ENCODE measurements at places on chromosomes 1 and 21.

- DNase-seq, result no peak
Measured at GRCh38 chr1:14857436-14858195, 259.1 kb downstream of the KAZN start.

DNA sequence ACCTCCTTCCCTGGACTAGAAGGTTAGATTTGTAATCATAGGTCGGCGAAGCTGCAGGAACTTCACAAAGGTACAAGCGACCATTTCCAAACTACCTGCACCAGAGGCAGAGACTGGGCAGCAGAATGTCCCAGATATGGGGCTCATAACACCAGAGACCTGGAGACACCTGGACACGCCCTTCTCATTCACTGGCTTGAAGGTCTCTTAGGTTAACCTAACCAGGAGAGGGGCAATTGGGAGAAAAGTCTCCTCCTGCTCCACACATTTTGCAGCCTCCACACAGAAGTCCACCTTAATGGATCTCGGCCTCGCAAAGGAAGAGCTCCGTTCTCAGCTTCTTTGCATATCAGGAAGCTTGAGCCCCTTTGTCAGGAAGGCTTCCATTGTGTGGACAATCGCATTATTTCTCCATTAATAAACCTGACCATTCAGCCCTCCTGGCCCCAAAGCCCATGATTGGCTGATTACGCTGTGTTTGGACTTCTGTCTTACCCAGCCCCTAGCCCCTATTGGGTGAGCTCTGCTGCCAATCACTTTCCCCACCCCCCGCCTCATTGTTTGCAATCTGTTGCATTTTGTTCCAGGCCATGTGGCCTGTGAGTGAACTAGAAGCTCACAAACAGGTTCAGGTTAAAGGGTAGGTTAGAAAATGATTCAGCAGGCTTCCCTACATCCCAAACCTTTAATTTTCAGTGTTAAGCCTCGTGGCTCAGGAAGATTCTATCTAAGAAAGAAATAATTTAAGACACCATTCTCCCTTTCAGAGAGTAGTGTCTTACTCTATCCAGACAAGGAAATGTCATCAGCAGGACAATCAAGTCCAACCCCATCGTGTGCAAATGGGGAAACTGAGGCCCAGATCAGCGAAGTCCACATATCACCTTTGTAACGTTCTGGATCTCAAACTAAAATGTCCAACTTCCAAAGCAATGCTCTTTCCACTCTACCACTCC is 2.8 kb downstream of the MYCL start:
- peak; percentile 23 for DNase-seq

DNA sequence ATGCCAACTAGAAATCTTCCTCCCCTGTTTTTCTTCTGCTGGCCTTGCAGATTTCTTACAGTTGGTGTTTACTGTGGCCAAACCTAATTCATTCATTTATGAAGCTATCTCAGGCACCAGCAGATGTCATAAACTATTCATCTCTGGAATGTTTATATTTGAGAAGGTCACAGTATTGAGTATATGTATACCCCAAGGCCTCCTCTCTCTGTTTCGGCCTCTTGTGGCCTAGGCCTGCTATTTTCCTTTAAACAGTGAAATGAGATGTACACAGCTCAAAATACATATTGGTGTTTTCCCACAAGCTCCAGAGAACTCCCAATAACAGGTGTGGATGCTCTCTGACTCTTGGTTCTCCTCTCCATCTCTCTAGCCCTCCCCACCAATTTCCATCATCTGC is 520.7 kb upstream of the CAMK1G start:
- no peak for DNase-seq

DNA sequence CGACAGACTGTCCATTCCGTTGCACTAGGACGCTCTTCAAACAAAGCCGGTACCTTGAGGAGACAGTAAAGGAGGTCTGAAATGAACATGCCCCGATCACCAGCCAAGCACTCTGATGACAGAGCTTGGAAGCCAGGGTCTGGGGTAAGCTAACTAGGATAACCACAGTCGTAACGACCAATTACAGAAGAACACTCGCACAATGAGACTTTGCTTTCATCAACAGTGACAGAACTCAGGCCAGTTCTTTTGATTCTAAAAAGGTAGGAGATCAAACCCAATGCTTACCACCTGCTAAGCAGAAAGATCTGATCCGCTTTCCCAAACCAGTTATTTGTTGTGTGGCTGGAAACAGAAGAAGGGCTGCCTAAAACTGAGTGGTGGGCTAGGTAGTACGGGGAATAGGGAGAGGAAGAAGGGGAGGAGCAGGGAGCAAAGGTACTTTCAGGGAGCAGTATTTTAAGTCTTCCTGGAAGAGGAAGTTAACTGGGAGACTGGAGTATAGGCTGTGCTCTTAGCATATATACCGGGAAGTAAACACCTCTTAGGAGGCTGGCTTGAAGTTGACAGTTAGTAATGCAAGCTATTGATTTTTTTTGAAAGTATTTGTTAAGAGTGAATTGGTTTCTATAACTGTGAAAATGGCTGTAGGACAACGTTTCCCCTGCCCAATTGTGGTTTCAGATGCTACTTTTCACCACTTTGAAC is 38.4 kb downstream of the UCK2 start:
- DNase-seq, result no peak

DNA sequence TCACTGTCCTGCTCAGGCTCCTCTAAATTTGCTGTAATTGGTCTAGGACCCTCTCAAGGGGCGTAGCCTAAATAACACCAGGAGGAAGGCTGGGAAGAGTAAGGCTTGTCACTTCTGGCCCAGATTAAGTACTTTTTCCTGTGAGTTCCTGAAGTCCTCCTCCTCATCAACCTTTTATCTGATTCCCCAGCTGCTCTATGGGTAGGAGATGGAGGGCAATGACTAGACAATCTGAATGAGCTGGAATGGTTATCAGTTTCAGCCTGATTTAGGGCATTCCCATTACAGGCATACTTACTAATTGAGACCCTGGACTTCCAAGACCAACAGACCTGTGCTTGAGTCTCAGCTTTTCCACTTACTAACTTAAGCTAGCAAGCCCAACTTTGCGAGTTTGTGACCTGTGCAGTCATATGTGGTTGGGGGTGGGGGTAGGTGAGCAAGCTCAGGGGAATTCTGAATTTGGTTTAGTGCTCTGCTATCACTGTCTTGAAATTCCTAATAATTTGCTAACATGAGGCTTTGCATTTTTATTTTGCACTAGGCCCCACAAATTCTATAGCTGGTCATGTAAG is 18.0 kb upstream of the FGGY start:
- DNase-seq, result no peak

DNA sequence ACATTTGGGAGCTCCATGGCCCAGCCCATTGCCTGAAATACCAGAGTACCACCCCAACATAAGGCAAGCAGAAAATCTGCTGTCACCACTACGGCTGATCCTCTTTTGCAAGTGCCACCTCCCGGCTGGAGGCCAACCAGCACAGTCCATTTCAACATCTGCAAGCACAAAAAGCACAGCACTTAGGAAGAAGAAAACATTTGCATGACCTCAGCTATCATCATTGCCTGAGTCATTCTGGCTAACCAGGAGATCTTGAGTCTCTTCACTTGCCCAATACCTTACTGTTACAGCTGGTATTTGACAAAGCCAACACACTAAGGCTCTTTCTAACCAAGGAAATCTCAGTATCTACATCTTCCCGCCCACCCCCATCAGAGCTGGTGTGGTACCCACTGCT is 55.9 kb downstream of the NEK7 start:
- DNase-seq, result peak; percentile 63
